ENCODE measurements at places on chromosomes 5 and 9.

GRCh38 chr9:129408535-129409215 lies 212.2 kb downstream of the C9orf50 start:
- DNase-seq, result no peak

- no peak for DNase-seq
These were observed 274.5 kb downstream of the MAST4 start for GRCh38 chr5:66870708-66871107.

DNA sequence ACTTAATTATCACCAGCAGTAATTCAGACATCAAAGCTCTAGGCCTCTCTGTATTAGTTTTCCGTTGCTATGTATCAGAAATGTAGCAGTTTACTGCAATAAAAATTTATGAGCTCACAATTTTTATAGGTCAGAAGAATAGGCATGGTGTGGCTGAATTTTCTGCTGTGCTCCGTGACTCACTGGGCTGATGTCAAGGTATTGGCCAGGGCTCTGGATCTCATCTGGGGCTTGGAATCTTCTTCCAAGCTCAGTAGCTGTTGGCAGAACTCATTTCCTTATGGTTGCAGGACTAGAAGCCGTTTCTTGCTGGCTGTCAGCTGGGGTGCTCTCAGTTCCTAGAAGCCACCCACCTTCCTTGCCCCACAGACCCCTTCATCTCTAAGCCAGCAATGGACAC lies 66.3 kb downstream of the PSAT1 start:
- DNase-seq, result peak; percentile 23

- DNase-seq, result no peak
These were observed 65.6 kb downstream of the POU5F2 start for GRCh38 chr5:93675460-93676450.

GRCh38 chr5:138468966-138469539 lies 3.8 kb downstream of the EGR1 start:
- DNase-seq, result peak; percentile 83

DNA sequence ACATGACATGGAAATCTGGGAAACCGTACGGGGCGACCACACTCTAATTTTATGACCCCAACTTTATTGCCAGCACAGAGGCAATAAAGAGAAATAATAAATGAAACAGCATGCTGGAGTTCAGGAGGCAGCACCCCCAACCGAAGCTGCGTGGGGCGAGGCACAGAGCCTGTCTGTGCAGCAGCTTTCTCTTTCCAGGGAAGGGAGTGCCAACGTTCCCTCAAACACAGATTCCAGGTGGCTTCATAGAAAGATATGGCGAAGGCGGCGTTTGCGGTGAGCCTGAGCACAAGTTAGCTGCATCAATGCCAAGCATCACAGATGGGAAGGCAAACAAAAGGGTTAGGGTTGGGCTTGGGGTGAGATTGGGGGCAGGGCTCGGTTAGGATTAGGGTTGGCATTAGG lies 114.8 kb downstream of the HSD17B3 start:
- no peak for DNase-seq

DNA sequence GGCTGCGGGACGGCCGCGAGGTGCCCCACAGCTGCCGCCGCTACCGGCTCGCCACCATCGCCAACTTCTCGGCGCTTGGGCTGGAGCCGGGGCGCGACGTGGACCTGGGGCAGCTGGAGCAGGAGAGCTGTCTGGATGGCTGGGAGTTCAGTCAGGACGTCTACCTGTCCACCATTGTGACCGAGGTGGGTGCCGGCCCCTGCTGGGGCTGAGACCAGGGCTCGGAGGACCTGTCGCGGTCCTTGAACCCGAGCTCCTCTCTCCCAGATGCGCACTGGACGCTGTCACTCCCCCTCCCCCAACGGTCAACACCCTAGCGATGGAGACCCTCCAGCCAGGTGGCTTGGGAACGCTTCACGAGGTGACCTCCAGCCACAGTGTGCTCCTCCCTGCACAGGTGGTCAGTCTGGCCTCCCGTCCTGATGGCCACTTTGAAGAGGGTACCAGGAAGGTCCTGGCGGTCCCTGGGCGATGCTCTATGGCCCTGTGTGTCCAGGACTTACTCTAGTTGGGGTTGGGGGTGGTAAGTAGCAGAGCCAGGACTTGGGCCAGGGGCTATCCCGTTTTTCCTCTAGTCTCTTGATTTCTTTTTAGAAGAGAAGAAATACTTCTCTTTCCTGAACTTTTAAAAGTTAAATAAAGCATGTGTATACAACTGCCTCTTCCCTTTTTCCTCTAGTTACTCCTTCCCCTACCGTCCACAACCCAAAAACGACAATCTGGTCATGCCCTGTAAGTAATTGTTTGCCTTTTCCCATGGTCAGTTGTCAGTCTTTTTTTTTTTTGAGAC lies 866 bp downstream of the SLC22A5 start:
- no peak for DNase-seq

GRCh38 chr5:122605236-122605635 lies 169.6 kb upstream of the SNX2 start:
- DNase-seq, result no peak

GRCh38 chr5:102077920-102078319 lies 218.2 kb downstream of the SLCO4C1 start:
- DNase-seq, result no peak

- no peak for DNase-seq
These were observed 502.0 kb downstream of the CDH12 start for GRCh38 chr5:22351178-22351577.

- DNase-seq, result no peak
These were observed 152.9 kb downstream of the PIK3R1 start for GRCh38 chr5:68368311-68369022.

DNA sequence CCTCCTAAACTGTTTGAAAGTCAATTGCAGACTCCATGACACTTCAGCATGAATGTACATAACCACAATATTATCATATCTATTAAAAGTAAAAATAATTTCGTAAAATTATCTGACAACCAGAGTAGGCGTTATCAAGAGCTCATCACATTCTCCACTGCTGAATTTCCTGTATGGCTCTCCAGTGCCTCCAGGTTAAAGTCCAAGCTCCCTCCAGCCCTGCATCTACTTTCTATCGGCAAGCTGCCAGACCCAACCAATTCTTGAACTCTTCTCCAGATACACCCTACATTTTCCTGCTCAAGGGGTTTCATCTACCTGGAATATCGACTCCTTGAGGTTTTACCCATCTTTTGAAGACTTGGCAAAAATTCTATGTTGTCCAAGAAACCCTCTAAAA lies 74.5 kb upstream of the TBC1D2 start:
- no peak for DNase-seq

DNA sequence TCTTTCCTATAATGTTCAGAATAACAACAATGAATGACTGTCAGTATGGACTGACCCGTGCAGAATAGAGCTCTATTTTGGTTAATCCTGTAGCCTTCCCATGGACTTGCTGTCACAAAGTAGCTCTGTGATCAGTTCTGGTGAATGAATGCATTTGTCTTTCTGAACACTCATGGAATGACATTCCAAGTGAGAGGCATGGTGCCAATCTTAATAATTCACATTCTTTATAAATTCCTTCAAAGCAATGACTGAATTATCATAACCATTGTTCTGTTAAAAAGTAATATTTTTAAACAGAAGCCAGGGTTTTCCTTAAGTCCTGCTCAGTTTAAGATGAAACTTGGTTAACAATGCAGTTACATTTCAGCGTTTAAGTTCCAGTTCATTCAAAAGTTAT lies 360.5 kb downstream of the ICE1 start:
- no peak for DNase-seq

DNA sequence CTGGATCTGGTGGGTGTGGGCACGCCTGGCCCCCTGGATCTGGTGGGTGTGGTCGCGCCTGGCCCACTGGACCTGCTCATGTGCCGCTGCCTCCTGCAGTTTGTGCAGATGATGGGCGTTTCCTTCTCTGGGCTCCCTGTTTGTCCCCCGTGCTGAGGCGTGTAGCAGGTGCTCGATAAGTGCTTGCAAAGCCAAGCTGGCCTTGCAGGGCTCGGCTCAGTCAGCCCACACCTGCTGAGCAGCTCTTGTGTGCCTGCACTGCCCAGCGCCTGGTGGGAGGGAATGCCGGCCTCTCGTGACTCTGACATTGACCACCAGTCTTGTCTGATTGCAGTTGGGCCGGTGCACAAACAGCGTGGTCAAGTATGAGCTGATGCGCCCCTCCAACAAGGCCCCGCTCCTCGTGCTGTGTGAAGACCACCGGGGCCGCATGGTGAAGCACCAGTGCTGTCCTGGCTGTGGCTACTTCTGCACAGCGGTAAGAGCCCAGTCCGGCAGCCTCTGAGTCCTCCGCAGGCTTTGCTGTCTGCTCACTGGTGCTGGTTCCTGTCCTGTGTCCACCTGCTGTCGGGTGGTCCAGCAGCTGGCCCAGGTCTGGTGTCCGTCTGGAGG lies 102.7 kb upstream of the CACNA1B start:
- DNase-seq, result no peak

GRCh38 chr5:172412724-172413286 lies 41.5 kb downstream of the SH3PXD2B start:
- DNase-seq, result peak; percentile 98

DNA sequence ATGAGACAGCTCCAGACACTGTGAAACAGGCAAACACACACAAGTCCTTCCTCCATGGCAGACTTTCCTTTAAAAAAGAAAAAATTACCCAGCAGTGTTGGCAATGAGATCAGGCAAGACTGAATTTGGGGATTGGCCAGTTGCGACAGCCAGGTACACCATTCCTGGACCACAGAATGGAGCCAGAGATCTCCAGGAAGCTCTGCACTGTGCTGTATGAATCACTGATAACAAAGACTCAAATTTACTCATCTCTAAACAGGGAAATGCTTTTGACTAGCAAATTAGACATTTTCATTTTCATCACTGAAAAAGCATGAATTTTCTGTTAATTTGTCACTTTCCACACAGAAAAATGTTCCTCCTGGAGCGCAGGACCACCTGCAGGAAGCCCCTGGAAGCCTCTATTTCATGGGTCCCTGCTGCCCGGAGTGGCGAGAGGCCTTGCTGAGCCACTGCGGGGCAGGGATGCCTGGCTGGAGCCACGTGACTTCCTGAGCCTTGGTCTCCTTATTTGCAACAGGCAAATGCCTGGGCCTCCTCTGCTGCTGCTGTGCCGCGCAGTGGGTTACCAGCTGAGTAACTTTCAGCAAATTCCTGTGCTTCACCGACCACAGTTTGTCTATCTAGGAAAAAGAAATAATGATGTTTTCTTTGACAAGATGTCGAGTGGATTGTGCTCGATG lies 185.9 kb upstream of the ZNF618 start:
- DNase-seq, result no peak

GRCh38 chr5:68714810-68715209 lies 379.0 kb upstream of the SLC30A5 start:
- DNase-seq, result no peak

DNA sequence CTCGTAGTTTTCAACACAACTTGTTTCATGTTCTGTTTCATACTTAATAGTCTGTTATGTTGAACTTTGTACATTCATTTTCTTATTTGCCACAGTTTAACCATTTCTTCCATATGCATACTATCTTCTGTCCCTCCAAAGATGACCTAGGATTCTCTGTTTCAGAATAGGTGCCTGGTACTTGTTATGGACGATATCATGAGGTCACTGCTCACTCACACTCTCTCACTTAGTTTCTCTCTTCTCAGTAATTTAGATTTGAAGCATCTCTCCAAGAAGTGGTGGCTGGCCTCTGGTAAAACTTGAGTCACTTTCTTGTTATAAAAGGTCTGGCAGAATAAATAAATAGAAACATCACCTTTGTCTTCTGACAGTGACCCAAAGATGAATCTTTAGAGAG lies 28.4 kb downstream of the FBXO38 start:
- no peak for DNase-seq

GRCh38 chr9:89412541-89412940 lies 85.4 kb downstream of the SEMA4D start:
- DNase-seq, result no peak

Measured in fibroblast of pulmonary artery (primary cell).